ENCODE measurements at places on chromosomes 2 and 18.

- DNase-seq, result no peak
Observed at GRCh38 chr18:47343291-47343690, 91.8 kb upstream of the SKOR2 start.

DNA sequence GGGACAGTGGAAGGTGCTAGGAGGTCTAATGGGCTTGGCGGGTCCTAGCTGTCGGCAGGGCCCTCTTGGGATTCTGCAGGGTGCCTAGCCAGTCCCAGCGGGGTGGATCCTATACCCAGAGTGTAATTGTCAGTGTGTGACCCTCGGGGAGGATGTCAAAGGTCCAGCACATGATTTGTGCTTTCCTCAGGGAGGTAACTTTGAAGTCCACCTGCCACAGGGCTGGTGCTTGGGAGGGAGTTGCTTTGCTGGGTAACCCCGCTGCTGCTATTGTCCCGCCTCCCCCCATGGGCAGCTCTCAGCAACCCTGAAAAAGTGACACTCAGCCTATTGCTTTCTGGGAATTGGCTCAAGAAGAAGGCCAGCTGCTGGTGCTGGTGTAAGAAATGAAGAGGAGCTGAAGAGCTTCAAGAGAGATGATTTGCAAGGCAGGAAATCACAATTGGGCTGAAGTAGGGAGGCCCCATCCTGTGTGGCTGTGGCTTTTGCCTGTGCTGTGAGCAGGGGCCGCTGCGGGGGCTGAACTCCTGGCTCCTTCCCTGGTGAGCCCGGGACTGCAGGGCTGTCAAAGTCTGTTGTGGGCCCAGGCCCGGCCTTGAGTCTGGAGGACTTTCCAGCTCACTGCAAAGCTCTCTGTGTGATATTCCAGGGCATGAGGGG lies 36.4 kb downstream of the EMILIN2 start:
- DNase-seq, result no peak

DNA sequence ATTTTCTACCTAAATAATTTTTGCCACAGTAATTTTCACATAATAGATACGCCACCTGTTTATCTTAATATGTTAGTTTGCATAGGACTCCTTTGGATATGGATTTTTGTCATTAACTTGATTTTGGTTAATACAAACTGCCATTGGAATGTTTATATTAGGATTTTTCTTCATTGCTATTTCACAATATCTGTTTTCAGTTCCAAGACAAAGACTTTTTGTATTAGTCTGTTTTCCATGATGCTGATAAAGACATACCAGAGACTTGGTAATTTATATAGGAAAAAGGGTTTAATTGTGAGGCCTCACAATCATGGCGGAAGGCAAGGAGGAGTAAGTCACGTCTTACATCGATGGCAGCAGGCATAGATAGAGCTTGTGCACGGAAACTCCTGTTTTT lies 503.1 kb upstream of the TMEFF2 start:
- DNase-seq, result no peak

GRCh38 chr2:27730261-27730662 lies 41.3 kb upstream of the MRPL33 start:
- DNase-seq, result no peak

- DNase-seq, result no peak
Observed at GRCh38 chr2:230234845-230235244, 9.3 kb downstream of the SP140 start.

- no peak for DNase-seq
Observed at GRCh38 chr2:237568121-237568660, 1.8 kb downstream of the PRLH start.

- DNase-seq, result no peak
Observed at GRCh38 chr2:126828491-126828890, 70.2 kb upstream of the TEX51 start.

DNA sequence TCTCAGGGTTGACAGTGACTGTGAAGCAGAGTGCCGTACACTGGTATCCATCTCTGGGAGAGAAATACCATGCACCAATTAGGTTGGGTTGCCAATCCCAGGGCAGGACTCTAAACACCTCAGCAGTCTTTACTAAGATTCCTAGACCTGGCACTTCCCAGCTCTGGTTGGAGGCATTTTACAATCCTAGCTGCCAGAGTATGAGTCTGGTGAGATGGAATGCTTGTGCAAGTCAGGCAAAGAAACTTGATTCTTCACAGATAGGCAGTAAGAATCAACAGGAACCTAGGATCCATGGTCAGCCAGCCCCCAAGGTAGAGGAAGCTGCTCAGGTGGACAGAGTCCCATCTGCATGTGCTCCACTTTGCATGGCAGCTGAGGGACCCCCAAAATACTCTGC lies 6.0 kb upstream of the UGT1A5 start:
- DNase-seq, result no peak

DNA sequence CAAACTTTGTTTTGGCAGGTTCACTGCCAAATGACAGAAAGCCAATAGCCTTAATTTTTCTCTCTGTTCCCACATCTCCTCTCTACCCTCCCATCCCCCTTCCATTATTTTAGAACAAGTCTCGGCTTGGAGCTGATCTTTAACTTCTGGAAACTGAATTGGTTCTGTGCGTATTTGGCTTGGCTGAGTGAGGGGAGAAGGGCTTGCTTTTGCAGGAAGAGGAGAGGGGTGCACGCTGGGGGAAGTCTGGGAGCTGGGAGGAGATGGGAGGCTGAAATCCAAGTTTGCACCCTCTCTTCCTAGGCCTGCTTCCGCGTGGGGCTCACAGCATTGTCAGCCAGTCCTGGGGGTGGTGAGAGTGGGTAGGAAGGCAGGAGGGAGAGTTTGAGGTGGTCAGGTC lies 176.1 kb upstream of the SPRED2 start:
- no peak for DNase-seq

DNA sequence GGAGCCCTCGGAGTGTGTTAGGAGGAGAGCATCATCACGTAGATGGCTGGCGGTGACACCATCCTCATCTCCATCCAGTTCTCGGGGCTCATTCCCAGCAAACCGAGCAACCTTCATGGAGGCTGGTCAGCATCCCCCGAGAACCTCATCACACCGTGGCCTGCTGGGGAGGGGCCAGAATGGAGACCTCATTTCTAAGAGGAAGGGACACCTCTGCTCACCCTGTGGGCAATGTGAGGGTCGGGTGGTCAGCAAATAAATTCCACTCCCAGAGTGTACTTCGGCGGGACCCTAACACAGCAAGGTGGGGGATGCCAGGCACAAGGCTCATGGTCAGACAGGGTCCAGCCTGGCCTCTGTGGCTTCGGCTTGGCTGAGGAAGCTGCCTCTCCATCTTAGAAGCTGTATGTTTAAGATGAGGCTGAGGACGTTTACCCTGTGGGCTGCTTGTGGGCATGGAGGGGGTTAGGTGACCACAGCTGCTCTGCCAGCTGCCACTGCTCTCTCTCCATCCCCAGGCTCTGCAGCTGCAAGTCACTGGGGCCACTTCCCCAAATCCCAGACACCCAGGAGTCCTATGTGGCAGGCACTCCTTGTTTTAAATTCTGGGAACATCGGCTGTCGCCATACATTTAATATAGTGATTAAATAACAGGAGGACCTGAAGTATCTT lies 56.5 kb upstream of the PXDN start:
- DNase-seq, result no peak

- no peak for DNase-seq
Observed at GRCh38 chr2:30470426-30470825, 23.4 kb downstream of the LCLAT1 start.

DNA sequence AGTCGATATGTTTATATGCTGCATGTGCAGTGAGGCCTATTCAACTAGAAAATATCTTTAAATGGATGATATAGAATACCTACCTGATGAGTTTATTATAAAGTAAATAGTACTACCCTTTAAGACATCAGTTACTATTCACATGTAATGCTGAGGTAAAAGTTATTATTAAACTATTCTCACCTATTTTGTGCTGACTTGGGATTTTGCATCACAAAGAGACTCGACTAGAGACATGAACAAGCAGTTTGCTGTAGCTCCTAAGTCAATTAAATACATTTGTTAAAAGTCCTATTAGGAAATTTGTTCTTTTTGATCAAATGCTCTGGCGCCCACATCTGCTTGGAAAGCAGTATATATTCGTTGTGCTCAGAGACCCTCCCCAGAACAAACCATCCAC lies 164.1 kb downstream of the CCDC85A start:
- no peak for DNase-seq

GRCh38 chr2:163641986-163642385 lies 93.8 kb downstream of the FIGN start:
- no peak for DNase-seq

DNA sequence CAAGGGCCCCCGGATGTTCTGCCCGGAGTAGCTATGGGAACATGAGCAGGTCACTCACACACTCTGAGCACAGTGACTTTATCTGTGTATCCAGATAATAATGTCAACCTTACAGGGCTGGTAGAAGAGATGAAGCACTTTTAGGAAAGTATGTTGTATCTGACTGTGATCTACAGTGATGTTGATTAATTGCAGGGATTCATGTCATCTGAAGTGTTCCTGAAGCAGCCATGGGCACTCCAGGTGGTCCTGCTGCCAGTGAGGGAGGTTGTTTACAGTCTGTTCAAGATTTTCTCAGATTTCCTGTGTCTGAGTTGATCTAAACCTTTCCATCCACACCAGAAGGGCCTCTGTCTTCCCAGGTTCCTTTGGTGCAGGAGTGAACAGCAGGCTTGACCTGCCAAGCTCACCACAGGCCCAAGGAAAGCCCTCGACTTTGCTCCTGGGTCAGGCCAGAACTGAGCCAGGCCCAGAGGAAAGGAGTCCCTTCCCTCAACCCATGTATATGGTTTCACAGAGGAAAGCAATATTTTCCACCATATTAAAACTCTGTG lies 28.0 kb downstream of the KIAA2012 start:
- DNase-seq, result no peak

DNA sequence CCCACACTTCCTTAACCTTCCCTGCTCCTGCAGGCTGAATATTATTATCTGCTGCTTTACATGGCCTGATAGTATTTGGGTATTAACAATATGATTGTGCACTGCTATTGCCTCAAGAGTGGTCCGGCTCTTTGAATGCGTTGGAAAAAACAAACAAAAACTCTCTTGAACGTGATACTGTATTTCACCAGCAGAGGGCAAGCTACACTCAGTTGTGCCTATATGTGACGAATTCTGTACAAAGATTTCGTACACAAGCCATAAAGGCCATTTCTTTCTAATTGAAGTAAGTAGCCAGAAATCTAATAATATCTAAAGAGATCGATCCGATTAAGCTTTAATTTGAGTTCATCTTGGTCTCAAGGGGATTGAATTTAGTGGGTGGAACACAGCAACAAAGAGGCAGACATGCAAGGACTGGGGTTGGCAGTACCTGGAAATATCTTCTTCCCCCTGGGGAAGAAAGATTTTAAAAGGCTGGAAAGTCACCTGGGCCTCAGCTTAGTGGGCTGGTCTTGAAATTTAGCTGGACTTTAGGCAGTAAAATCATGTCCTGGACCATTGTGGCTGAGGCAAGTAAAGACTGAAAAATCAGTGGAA lies 49.3 kb upstream of the RAB6D start:
- no peak for DNase-seq
